A673 (cell line): ENCODE measurements at places on chromosomes 11 and 22. TPM values are rescaled to one million over a fixed set of nuclear protein-coding genes. Genes with fewer than 3 reads are reported as not detected.
A peak's percentile ranks its signal among the peaks of the same experiment; 100 is the strongest.

The TRPC6 gene
- not detected in 2 replicates for total RNA-seq

The ASCL2 gene
- total RNA-seq, result not detected in 2 replicates

The CELSR1 gene
- 2.3 and 3.5 TPM in 2 replicates for total RNA-seq

The TBX10 gene
- not detected in 2 replicates for total RNA-seq

The RASD2 gene
- total RNA-seq, result 1.3 and 3.1 TPM in 2 replicates

The CHEK1 gene
- 135 and 146 TPM in 2 replicates for total RNA-seq

The P4HA3 gene
- 0.52 and 2.0 TPM in 2 replicates for total RNA-seq

The SBF1 gene
- 97.2 and 107 TPM in 2 replicates for total RNA-seq

- H3K27me3 ChIP-seq, result no peaks in the 10 kb centered on the region
- no peaks in the 10 kb centered on the region for H3K4me1 ChIP-seq
- H3K36me3 ChIP-seq, result no peaks in the 10 kb centered on the region
- DNase-seq, result peak; percentile 45
Measured at GRCh38 chr11:94417386-94417987, 16.3 kb upstream of the GPR83 start.

DNA sequence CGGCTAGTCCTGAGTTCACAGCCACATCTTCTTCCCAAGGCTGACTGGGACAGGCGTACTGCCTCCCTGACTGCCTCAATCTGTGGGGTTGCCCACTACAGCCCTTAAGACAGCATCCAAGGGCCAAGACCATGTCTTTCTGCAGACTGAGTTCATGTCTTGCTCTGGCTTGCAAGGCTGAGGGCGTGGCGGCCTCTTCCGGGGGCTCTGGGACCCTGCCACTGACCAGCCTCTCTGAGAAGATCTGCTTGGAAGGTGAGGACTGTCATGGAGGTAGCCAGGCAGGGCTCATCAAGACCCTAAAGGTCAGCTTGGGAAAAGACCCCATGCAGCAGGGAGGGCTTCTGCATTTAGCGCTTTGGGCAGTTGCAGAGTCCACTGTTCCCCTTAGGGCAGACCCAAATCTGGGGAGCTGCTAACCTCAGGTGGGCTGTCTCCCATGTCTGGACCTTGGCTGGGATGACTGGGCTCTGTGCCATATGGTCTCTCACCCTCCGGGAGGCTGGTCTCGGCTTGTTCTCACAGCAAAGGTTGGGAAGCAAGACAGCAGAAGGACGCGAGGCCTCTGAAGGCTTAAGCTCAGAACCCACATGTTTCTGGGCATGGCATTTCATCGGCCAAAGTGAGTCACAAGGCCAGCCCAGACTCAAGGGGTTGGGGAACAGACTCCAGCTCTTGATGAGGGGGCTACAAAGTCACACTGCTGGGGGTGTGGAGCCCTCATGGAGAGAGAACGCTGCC is 109.1 kb upstream of the LMO1 start:
- no peak overlapping the region for H3K4me3 ChIP-seq
- H3K27ac ChIP-seq, result no peak overlapping the region
- peaks cover 14% of the 10 kb centered on the region for H3K27me3 ChIP-seq
- no peak for DNase-seq

DNA sequence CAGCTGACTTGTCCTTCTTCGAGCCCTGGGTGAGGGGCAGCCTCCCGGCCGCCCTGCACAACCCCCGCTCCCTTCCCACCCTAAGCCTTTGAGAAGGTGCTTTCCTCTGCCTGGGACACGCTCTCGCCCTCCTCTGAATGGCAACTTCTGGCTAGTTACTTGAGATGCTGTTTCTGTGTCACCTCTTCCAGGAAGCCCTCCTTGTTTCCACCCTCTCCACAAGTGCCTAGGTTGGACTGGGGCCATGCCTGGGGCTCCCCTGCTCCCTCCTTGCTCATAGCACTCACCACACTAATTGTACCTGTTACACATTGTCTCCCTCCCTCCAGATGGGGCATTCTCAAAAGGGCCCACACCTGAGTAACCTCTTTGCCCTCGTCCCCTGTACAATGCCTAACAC is 72.2 kb downstream of the SCUBE1 start:
- no peaks in the 10 kb centered on the region for H3K4me1 ChIP-seq
- H3K36me3 ChIP-seq, result no peaks in the 10 kb centered on the region
- no peak for DNase-seq

DNA sequence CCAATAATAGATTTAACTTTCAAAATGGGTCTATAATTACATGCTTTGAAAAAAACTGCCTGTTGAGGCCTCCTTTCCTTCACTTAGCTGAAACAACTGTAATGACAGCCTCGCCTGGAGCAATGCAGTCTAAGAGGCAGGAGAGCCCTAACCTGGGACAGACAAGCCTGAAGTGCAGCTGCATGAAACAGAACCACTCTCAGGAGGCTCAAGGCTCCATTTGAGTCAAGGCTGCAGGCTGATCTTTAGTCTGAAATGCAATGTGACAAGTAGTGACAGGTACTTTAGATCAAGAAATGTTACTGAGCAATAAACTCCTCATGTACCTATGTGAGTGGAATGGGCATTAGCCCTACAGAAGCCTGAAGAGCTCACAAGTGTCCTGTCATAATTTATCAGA is 414.0 kb upstream of the LUZP2 start:
- no peaks in the 10 kb centered on the region for H3K27me3 ChIP-seq
- no peak overlapping the region for H3K27ac ChIP-seq
- no peaks in the 10 kb centered on the region for H3K4me1 ChIP-seq

- H3K27me3 ChIP-seq, result no peaks in the 10 kb centered on the region
- H3K4me1 ChIP-seq, result no peaks in the 10 kb centered on the region
- no peak for DNase-seq
- no peak overlapping the region for H3K4me3 ChIP-seq
- H3K27ac ChIP-seq, result no peak overlapping the region
Measured at GRCh38 chr11:20137637-20138036, 22.6 kb downstream of the DBX1 start.

DNA sequence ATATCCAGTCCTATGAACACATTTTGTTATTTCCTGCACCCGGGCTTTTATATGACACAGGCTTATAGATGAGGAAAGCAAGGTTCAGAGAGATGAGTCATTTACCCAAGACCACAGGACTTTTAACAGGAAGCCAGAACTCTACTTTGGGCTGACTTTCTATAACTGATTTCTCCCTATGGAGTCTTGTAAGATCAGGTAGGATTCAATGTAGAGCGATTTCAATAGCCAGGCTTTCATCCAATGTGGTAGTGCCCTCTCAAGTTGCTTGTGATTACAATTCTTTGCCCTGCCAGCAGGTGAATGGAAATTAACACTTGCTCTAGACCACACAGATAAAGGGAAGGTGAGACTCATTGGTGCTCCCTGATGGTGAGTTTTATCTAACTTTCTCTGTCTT is 378.3 kb downstream of the INSC start:
- H3K27me3 ChIP-seq, result no peaks in the 10 kb centered on the region
- no peaks in the 10 kb centered on the region for H3K36me3 ChIP-seq
- no peak overlapping the region for H3K27ac ChIP-seq

DNA sequence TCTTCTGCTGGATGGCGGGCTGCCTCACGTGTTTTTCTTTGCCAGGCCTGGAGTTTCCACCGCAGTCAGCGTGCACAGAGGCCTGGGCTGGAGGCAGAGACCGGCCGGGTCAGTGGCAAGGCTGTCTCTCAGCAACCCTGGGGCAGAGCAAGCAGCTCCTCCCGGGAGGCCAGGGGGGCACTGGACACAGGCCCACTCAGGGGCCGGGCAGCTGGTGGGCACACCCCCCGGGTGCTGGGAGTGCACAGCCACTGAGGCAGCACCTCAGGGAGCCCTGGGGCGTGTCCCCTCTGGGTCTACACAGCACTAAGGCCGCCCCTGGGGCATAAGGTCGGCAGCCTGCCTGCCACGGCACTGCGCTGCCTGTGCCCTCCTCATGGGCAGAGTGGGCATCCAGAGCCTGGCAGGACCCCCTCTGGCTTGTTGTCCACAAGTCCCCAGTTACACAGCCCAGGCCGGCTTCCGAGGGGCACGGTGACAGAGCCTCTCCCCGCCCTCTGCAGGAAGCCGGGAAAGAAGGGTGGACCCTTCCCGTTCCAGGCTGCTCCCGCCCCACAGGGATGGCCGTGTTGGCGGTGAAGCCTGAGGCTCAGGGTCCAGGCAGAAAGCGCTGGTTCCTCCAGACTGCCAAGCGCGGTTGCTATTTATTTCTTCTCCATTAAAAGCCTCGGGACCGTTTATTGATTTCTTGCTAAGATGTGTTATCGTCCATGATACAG is 18.5 kb upstream of the TH start:
- H3K27ac ChIP-seq, result no peak overlapping the region
- H3K4me3 ChIP-seq, result no peak overlapping the region
- no peaks in the 10 kb centered on the region for H3K36me3 ChIP-seq
- no peak for DNase-seq
- H3K27me3 ChIP-seq, result no peaks in the 10 kb centered on the region
- no peaks in the 10 kb centered on the region for H3K4me1 ChIP-seq

- H3K27me3 ChIP-seq, result no peaks in the 10 kb centered on the region
- DNase-seq, result peak; percentile 67
- no peak overlapping the region for H3K4me3 ChIP-seq
- H3K27ac ChIP-seq, result no peak overlapping the region
Measured at GRCh38 chr11:59207988-59208451, 4.7 kb downstream of the MPEG1 start.

GRCh38 chr11:114250993-114251814 is 45.0 kb upstream of the NNMT start:
- no peaks in the 10 kb centered on the region for H3K36me3 ChIP-seq
- H3K27me3 ChIP-seq, result no peaks in the 10 kb centered on the region
- no peaks in the 10 kb centered on the region for H3K4me1 ChIP-seq
- no peak for DNase-seq

DNA sequence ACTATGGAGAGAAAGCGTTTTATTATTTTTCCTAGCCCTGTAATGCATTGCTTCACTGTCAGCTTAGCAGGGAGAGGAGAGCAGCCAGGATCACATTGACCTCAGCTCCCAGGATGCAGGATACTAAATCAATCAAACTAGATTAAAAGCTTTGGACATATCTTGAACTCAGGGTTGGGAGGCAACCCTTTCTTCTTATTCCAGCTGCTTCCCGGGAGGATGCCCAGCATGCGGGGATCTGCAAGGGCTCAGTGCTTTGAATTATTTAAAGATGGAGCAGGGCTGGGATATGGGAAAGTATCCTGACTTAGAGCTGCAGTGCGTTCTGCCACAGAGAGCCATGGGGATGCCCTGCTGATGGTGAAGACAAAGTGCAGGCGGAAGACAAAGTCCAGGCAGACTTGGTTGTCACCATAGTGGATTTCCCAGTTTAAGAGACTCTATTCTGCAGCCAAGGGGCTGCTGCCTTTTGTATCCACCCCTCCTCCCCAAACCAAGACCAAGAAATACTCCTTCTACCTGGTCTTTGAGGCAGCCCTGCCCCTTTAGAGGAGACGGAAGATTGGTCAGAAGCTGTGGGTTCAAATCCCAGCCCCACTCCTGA is 1035.0 kb downstream of the TBC1D22A start:
- peaks cover 40% of the 10 kb centered on the region for H3K27me3 ChIP-seq
- H3K4me3 ChIP-seq, result no peak overlapping the region
- DNase-seq, result no peak
- H3K4me1 ChIP-seq, result no peaks in the 10 kb centered on the region
- no peaks in the 10 kb centered on the region for H3K36me3 ChIP-seq
- no peak overlapping the region for H3K27ac ChIP-seq

DNA sequence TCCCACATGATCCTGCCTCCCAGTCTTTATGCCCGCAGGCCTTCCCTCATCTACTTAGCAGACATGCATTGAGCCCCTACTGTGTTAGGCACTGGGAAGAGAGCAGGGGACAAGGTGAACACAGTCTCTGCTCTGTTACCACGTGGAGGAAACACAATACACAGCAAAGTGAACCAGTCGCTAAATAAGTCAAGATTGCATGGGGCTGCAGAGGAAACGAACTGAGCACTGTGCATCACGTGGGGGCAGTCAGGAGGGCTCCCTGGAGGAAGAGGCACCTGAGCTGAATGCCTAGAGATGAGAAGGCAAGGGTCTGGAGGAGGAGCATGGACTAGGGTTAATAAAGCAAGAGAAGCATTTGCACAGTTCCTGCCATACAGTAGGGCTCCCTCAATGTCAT is 102.7 kb downstream of the MN1 start:
- H3K4me3 ChIP-seq, result no peak overlapping the region
- no peak for DNase-seq
- H3K36me3 ChIP-seq, result no peaks in the 10 kb centered on the region
- no peaks in the 10 kb centered on the region for H3K4me1 ChIP-seq
- no peak overlapping the region for H3K27ac ChIP-seq
- H3K27me3 ChIP-seq, result no peaks in the 10 kb centered on the region

DNA sequence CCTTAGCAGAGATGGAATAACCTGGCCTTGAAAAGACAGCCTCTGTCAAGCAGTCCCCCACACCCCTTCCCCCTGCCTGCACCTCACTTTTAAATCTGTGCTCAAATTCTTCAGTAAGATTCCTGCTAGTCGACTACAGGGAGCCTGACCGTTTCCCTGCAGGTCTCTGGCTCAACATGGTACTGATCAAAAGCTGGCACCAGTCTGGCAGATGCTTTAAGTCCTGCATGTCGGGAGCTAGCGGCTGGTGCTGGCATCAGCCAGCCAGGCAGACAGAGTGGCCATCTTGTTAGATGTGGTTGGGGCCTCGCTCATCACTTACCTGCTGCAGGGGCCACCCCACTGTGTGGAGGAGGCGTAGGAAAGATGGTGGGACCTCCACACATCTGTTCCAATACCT is 204.4 kb upstream of the SORL1-AS1 start:
- peaks cover 38% of the 10 kb centered on the region for H3K4me1 ChIP-seq
- no peak for DNase-seq
- peak overlapping the region; percentile 96 for H3K27ac ChIP-seq
- H3K36me3 ChIP-seq, result no peaks in the 10 kb centered on the region
- no peak overlapping the region for H3K4me3 ChIP-seq

DNA sequence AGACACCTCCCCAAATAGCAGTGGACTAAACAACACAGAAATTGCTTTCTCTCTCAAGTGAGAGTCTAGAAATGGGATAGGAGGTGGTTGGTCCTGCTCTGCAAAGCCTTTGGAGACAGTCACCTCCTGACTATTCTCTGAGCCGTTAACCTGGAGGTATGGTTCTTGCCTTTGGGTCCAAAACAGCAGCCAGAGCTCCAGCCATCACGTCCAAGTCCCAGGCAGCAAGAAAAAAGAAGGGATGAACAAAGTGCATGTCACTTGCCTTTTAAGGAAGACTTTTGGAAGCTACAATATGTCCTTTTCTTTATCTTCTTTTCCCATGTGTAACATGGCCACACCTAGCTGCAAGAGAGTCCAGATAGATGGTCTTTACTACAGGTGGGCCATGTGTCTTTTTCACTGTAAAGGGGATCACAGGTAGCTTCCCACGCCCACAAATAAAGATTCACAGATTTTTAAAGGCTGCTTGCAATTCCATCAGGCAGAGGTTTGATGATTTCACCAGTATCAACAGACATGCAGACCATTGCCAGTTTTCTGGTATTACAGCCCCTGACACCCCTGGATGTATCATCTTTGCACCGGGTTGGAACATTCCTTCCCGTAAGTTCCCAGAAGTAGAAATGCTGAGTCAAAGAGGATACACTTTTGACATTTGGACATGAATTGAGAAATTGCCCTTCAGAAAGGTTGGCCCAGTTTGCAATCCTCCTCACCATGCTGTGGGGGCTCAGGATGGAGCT is 66.0 kb downstream of the MYEOV start:
- H3K4me1 ChIP-seq, result peaks cover 32% of the 10 kb centered on the region
- peak overlapping the region; percentile 55 for H3K27ac ChIP-seq
- no peak overlapping the region for H3K4me3 ChIP-seq
- no peak for DNase-seq
- H3K36me3 ChIP-seq, result peaks cover 24% of the 10 kb centered on the region
